ENCODE measurements at places on chromosomes 16 and 17.

GRCh38 chr16:72128701-72129100 is 35.1 kb downstream of the DHX38 start:
- no peak for DNase-seq

- DNase-seq: no peak
These were observed at the start of gene SCNN1G for GRCh38 chr16:23182679-23183542. SCNN1G (plus strand) TSS chr16:23182745; CDS start chr16:23186272, 3,527 bp downstream.

DNA sequence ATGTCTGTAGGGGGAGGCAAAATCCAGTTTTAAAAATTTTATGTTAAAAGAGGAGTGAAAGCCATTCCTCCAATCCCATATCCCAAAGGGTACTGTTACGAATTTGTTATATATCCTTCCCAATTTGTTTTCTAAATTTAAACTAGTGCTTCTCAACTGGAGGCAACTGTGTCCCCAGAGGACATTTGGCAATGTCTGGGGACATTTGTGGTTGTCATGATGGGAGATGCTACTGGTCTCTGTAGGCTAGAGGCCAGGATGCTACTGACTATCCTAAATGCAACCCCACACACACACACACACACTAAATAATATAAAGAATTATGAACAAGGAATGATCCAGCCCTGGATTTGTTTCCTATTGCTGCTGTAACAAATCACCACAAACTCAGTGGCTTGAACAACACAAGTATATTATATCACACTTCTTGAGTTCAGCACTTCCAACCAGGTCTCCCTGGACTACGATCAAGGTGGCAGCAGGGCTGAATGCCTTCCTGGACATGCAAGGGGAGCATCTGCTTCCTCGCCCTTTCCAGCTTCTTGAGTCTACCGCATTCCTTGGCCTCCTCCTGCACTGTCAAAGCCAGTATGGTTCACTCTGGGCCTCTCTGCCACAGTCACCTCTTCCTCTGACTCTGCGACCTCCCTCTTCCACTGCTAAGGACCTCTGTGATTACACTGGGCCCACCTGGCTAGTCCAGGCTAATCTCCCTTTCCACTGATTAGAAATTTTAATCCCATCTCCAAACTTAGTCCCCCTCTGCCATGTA is 30.1 kb downstream of the ARHGAP17 start:
- no peak for DNase-seq

DNA sequence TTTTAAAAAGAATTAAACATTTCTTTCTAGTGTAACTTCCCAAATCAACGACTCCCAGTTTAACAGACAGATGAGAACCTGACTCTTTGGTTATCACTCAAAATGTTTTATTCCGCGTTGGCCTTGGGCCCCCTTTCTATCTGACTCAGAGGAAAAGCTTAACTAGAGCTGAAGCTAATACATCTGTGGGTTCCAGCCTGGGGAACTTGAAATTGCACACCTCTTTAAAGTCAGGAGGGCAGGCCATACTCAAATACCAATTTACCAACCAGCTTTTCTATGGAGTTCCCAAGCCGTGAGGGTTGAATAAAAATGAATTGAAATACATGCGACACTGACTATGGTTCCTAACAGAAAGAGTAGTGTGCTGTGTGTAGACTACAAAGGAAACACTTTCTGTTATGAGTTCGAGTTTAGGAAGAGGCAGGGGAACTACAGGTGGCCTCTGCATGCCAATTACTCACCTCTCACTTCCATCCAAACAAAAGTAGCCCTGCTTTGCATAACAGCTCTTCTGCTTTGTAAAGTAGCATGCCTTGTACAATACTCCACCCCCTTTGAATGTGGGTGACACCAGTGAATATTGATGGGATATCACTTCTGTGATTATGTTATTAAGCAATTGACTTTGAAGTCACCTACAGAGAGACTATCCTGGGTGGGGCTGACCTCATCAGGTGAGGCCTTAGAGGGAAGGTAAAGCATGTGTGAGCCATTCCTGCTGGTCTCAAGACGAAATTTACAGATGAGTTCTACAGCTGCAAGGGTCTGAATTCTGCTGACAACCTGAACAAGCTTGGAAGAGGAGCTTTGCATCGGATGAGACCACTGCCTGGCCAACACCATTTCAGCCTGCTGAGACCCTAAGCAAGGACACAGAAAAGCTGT is 92.1 kb downstream of the WDR59 start:
- no peak for DNase-seq

DNA sequence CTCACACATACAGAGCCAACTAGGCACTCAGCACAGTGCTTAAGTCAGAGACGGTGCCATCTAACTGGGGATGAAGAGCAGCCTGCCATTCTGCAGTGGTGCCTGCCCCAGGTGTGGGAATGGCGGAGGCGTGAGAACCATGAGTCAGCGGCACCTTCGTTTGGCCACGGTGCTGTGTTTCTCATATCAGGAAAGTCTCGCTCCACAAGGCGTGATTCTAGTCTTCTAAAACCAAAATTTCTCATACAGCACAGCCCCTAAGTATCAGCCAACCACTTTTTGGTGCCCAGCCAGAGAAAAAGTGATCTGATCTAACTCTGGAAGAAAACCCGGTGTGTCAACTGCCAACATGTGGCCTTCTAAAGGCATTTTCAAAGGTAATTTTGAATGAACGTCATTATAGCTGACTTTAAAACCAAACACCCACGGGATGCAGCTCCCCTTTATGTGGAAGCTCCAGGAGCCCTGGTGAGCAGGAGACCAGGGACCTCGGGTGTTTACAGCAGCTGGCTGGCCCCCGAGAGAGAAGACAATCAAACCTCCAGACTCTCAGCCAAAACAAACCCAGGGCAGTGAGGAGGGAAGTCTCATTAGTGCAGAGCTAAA is 54.6 kb downstream of the ABCC12 start:
- no peak for DNase-seq

- no peak for DNase-seq
These were observed 137.8 kb upstream of the CIBAR2 start for GRCh38 chr16:85250147-85250463.

- DNase-seq: no peak
These were observed 6.1 kb upstream of the GAA start for GRCh38 chr17:80095038-80095843.

All from iPS DF 6.9 (cell line).